NCI-H1417 (cell line): ENCODE measurements at places on chromosomes 1 and 21.

DNA sequence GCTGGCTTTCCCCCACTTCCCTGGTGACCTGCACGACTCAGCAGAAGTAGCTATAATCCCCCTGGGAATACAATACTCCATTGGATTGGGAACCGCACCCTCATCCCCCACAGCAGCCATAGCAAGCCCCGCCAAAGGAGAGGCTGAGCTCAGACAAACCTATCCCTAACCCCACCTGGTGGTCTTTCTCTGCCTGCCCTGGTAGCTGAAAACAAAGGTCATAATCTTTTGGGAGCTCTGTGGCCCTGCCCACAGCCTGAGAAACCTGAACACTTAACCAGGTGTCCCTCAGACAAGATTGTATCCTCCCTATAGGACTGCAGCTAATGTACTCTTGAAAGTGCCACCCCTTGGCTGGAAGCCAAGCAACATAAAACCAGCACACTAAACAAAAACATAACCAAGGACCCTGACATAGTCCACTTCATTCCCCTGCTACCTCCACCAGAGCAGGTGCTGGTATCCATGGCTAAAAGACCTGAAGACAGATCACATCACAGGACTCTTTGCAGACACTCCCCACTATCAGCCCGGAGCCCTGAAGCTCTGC is 71.6 kb upstream of the RUNX1 start:
- peak; percentile 96 for DNase-seq

DNA sequence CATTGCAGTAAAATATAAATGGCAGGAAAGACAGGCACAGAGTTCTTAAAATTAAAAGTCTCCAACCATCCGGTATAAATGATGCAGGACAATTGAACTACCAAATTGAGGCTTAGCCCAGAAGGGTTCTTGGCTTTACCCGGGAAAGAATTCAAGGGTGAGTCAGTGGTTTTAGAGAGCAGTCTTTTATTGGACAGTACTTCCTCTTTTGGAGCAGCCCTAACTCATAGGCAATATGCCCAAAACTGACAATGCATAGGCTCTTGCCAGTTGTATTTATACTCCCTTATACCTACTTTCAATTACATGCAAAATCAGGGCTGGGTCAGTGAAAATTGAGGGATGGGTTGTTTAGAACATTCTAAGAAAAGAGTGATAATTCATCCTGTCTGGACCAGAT is 1628.9 kb upstream of the PRMT6 start:
- no peak for DNase-seq

- DNase-seq, result no peak
Measured at GRCh38 chr1:210313921-210314320, 14.8 kb upstream of the HHAT start.

DNA sequence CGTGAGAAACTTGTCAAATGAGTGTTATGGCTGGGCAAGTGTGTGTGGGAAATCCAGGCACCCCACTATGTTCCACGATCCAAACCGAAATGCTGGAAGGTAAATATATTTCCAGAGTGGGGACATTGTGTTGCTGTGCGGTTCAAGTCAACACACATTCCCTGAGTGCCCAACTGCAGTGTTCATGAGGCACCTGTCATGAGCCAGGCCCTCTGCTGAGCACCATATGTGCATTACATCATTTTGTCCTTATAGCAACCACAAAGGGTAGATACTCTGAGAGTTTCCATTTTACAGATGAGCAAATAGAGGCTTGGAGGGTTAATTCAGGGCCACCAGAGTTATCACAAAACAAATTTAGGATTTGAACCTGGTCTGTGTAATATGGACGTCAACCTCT is 59.9 kb upstream of the SOD1 start:
- no peak for DNase-seq

- no peak for DNase-seq
Measured at GRCh38 chr21:44952929-44953627, 13.2 kb downstream of the SLX9 start.

GRCh38 chr1:180632326-180633056 is 669 bp downstream of the XPR1 start:
- DNase-seq, result peak; percentile 88

DNA sequence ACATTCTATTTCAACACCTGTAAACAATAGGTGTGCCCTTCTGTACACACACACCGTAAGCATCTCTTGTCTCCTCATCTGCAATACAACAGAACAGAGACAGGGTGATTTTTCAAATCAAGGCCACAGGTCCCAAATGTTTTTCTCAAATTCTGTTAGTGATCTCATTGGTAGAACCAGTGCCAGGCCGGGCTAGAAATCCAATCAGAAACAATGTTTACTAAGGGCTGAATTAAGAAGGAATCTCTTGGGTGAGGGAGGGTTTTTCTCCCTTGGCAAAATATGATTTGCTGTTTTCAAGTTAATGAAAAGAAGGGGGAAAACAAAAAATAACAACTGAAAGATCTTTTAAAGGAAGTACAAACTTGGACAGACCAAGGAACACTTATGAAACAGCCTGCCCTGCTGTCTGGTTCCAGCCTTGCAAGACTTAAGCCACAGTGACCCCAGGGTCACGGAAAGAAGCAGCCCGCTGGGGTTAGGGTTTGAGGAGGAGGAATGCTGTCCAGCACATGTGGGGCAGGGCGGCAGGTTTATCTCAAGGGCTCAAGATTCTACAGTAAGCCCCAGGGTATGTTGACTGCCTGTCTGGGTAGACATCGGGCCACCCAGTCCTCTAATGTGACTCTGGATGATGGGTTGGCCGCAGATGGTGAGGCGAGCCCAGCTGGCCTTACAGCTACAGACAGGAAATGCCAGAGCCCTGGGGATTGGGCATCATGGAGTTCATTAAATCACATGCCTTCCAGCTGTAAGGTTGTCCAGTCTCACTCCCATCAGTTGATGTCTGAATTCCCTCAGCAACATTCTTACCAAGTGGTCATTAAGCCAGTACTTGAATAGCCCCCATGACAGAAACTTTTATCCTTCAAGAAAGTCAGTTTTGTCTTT is 73.3 kb upstream of the SLC44A3 start:
- DNase-seq, result no peak

DNA sequence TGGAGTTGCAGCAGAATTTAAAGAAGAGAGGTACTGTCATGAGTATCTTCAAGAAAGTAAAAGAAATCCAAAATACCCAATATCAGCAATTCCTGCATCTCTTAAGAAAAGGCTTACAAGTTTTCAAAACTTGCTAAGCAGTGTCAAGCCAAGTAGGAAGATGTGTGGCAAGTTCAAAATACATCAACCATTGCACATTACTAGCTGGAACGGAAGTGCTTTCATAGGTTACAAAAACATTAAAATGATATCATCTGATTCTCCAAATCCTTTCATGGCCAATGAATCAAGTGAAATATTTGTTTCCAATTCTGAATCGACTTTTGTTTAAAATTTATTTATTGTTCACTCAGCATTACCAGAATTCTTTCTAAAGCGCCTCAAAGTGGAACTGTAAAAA is 5.7 kb upstream of the ABCA4 start:
- no peak for DNase-seq

GRCh38 chr1:114011796-114012195 is 32.5 kb downstream of the OLFML3 start:
- no peak for DNase-seq

- no peak for DNase-seq
Measured at GRCh38 chr21:38277501-38278131, 20.8 kb downstream of the KCNJ15 start.

DNA sequence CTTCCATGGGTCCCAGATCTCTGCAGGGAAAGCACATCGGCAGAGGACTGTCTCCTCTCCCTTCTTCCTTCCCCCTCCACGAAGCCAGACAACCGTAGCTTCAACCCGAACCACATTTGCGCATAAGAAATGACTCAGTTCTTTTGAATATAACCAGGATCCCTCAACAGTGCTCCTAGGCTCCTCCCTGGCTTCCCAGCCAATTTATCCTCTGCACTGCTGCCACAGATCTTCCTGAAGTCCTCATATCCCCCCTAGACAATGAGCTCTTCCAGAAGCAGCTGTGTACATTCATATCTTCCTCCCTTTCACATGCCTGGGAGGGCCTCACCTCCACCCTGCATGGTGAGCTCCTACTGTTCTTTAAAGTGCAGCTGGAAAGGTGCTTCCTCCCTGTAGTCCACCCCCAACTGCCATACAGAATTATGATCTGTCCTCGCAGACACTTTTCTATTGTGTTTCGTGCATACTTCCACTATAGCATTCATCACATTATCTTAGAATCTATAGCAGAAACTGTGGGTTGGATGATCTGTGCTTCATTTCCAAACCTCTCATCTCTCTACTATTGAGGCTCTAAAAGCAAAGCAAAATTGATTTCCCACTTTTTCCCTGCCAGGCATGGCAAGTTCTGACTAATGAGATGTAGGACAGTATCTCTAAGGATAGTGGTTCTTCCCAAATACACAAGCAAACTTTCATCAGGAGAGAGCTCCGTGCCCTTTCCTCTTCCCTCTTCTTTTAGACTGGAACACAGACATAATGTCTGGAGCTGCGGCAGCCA is 179.3 kb upstream of the HMGB4 start:
- DNase-seq, result peak; percentile 1

DNA sequence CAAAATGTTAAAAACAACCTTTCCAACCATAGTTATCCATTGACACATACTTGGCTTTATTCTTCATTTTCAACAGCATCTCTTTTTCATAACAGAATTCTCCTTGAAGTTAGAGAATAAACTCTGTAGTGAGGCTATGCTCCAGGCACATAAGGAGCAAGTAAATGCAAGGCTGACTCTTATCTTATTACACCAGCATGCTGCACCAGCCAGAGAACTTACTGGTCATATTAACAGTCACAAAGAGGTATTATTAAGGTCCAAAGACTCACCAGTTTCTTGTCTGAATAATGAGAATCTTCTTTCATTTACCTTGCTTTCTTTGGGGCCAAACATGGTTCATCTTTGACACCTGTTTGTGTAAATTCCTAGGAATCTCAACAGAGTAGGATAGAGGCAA is 71.3 kb upstream of the IVNS1ABP start:
- no peak for DNase-seq

DNA sequence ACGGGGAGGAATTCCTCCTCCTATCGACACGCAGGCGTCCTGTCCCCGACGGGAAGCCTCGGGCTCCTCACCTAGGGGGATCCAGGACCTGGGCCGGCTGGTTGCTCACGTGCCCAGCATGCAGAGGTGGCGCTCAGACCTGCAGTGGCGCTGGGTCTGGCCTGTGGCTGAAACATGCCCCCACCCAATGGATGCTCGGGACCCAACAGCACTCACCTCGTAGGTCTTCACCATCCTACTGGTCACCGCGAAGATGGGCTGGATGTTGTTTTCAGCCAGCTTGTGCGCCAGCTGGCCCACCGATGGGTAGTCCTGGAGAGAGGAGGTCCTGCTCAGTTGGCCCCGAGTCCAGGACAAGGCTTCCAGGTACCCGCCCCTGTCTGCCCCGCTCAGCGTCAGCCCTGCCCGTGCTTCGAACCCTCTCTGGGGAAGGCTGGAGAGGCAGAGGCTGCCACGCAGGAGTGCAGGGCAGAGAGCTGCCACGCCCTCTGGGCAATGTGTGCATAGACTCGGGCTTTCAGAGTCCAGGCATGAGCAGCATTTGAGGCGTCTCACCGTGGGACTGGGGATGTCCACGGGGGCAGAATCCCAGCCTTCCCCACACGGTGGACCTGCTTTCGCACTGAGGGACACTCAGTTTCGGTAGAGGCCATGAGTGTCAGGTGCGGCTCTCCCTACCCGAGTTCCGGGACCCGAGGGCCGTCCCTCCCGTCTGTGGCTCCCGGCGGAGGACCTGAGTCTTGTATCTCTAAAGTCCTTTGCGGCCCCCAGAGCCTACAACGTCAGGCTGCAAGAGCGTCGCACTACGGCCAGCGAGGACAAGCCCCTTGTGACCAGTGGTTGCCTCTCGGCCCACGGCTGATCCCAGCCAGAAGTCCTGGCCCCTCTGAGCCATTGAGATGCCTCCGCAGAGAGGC is 21.6 kb downstream of the ITGB2 start:
- DNase-seq, result no peak

DNA sequence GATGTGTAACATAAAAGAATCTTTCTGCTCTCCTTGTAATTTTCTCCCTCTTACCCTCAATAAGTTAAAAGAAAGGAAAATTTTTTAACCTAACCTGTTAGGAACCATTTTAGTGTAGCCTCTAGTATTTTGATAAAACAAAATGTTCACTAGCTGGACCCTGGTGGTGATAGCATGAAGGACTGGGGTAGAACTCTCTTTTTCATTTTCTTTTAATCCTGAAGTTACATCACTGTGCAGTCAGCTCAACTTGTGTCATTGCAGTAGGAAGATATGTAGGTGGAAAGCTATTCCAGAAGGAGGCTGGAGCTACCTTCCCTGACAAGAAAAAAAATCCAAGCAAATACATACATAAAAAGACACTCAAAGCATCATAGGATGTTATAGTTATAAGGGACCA is 39.3 kb downstream of the NFIA start:
- DNase-seq, result no peak

DNA sequence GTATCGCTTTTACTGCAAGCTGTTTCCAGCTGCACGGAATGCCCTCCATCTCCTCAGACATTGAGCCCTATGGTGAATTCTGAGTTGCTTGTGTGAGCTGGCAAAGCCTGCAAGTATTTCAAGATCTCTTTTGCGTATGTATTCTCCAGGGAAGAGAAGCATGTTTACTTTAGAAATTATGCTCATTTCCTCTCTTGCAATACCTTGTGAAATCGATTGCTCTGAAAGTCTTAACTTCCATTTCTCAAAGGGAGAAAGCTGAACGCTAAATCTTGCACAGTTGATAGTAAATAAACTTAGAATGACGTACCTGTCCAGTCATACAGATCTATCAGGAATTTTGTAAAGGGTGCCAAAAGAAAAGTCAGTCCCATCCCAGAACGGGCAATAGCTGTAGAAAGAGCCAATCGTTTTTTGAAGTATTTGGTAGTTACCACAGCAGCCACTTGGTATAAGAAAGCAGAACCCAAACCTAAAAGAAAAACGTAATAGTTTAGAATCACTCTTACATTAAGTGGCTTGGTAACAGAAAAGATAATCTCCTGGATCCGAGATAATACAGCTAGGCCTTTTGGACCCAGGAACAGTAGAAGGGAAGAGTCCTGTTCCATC is 10.0 kb downstream of the SLC16A4 start:
- DNase-seq, result no peak

DNA sequence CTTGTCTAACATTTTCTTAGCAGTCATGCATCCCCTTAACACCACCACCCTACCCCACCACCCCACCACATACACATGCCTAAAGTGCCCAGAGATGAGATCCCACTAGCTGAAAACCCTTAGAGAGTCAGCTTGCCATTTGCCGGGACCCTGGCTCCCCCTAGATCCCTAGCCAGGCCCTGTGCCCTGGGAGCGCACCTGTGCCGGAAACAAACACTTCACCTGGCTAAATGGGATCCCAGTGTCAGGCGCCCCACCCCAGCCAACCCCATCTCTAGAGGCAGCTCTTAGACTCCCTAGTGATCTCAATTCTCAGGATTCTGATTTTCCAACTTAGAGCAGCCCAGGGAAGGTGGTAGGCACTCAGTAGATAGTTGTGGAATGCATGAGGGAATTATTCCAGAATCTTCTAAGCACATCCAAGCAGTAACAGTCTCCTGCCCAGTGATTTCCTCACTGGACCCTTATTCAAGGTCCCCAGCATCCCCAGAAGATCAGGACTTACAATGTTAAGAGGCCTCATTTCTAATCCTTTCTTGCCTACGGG is 105.2 kb downstream of the LAMC2 start:
- no peak for DNase-seq

GRCh38 chr1:13766592-13767564 is 66.9 kb downstream of the PRDM2 start:
- no peak for DNase-seq
